ENCODE measurements at places on chromosomes 16 and 17.

DNA sequence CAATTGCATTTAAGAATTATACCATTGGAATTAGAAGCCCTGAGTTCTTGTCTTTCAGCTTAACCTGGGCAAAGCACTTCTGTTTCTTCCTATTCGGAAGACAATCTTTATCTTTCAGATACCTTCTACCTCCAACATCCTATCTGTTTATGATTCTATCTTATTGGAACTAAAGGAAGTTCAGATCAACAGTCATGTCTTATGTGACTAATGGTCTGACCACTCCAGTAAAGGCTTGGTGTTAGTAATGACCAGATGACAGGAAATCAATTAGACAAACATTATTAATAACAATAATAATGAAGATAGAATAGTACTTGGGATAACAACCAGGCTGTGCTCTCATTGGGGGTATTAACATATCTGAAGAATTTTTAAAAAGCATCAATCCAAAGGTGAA lies 11.3 kb downstream of the HS3ST3A1 start:
- DNase-seq, result no peak

DNA sequence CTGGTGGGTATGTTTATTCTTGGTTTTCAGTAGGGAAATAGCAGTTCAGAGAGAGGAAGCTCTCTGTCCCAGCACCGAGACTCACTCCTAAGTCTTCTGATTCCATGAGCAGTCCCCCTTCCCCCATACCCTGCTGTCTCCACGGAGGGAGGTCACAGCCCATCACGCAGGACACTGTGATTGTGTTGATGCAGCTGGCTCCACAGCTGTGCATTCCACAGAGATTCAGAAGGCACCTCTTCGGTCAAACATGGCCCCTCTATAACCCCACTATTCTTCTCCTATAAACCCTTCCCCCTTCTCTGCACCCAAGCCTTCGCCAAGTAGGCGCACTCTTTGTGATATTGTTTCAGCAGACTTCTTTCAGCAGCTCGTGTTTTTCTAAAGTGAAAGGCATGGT lies 104.3 kb upstream of the HLF start:
- no peak for DNase-seq

- no peak for DNase-seq
These were observed 29.3 kb downstream of the SLC13A5 start for GRCh38 chr17:6683730-6684459.

DNA sequence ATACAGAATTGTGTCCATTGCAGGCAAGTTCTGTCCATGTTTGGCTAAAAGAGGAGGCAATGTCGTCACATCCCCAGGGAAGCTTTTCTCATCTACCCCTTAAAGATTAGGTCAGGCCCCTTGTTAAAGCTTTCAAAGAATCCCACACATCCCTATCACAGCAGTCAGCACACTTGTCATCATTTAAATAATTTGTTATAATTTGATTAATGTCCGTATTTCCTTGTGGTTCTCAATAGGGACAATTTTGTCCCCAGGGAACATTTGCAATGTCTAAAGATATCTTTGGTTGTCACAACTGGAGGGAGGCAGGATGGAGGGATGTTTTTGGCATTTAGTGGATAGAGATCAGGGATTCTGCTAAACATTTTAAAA lies 28.1 kb upstream of the NFAT5 start:
- DNase-seq, result no peak

GRCh38 chr17:72101526-72101925 lies 19.3 kb upstream of the SOX9 start:
- no peak for DNase-seq

- no peak for DNase-seq
These were observed 15.0 kb upstream of the SLC38A10 start for GRCh38 chr17:81309859-81310839.

DNA sequence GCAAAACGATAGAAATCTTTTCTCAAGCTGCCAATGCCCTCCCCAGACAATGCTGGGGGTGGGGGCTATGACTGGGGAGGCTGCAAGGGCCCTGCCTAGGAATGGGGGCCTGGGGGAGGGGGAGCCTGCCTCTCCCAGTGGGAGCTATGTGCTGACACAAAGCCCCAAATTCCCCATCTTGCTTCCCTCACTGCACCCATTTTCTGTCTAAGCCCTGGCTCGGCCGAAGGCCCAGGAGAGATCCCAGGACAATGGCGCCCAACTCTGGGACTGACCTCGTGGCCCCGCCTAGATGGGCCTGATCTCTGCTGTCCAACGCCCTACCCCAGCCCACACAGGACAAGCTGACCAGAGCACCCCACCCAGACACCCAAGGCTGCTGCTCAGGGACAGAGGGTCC lies 11.1 kb upstream of the KCNJ12 start:
- no peak for DNase-seq

- DNase-seq, result no peak
These were observed 391.1 kb downstream of the SOX9 start for GRCh38 chr17:72511874-72512273.

GRCh38 chr17:11899537-11899942 lies 97.7 kb downstream of the ZNF18 start:
- DNase-seq, result no peak

DNA sequence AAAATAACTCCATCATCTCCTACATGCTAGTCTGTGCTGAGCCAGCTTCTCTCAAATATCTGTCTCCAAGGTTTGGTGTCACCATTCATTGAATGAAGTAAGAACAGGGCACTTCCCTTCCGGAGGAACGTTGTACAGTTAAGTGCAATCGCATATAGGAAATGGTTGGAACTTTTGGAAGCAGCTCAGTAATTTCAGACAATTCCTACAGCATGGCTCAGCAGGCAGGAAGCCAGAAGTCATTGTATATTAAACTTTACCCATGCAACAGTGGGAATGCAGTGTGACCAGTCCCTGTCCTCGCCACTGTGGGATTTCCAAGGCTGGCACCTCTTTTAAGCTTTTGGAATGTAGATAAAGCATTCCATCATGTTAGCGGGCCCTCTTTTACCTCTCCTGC lies 51.1 kb upstream of the MYH2 start:
- no peak for DNase-seq

GRCh38 chr17:60107526-60108257 lies 29.0 kb upstream of the HEATR6 start:
- no peak for DNase-seq

GRCh38 chr17:80142929-80143328 lies 4.0 kb downstream of the EIF4A3 start:
- no peak for DNase-seq

DNA sequence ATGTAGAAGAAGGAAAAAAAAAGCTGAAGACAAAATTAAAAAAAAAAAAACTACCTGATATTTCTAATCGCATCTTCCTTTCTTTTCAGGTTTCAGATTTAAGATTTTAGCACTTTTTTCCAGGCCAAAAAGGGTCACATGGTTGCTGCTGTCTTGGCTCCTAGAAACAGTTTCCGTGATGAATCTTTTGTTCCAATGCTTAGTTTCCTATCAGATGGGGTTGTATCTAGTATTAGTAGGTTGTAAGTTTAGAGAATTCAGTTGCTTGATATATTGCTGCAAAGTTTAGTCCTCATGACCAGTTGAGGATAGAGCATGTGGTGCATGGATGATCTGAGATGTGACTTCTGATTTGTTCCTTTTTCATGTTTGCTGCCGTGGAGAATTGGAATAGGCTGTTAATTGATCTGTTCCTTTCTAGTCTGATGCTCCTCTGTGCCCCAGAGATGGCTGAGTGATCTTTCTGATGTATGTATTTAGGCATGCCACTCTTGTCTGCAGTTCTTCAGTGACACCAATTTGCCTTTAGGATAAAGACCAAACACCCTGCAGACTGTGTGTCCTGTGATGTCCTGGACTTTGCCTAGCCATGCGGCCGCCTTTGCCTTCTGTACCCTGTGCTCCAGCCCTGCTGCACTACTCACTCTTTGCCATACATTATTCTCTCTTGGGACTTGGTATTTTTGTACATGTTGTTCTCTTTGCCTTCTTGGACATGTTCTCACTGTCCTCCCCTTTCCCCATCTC lies 94.0 kb downstream of the MRTFB start:
- DNase-seq, result no peak

- no peak for DNase-seq
These were observed 4.8 kb downstream of the MAP2K3 start for GRCh38 chr17:21289175-21289901.

GRCh38 chr17:31724619-31725018 lies 134.4 kb downstream of the COPRS start:
- no peak for DNase-seq

GRCh38 chr17:16950488-16950887 lies 21.4 kb downstream of the TNFRSF13B start:
- DNase-seq, result no peak

DNA sequence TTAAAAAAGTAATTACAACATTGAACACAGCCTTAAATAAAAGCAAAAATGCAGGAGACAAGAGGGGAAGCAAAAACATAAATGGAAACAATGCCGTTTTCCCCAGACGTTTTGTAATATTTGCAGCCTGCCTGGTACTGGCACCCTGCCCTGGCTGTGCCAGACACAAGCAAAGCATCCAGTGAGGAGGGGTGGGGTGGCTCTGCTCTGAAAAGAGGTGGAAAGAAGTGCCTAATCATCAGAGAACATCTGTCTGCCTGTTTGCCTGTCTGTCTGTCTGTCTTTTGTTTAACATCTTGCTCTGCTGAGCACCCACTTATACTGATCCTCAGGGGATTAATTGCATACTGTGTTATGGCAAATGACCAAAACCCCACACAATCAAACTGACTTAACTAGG lies 62.7 kb downstream of the C16orf82 start:
- no peak for DNase-seq

DNA sequence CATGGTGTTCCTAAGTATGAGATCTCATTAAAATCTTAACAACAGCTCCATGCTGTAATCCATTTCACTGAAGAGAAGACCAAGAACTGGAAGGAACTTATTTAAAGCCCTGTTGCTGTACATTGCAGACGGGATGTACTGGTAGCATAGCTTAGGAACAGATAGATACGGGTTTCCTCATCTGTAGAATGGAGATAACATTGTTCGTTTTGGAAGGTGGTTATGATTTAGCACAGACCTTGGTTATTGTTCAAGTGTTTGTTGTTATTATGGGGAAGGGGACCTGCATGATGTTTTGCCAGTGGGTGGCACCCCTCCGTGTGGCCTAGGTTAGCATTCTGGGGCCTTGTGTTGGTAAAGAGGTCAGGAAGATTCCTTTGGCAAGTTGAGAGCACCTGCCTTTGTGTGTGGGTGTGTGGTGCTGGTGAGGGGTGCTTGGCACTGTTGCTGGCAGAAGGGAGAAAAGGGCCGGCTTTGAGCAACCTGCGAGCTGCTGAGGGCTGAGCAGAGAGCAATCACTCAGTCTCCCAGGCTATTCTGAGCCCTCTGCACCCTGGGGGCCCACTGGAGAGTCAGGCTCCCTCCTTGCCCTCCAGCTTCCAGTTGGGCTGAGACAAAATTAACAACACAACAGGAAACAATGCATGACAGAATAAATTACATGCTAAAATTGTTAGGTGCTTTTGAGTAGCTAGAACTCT lies 2.3 kb downstream of the TAOK2 start:
- DNase-seq, result no peak

DNA sequence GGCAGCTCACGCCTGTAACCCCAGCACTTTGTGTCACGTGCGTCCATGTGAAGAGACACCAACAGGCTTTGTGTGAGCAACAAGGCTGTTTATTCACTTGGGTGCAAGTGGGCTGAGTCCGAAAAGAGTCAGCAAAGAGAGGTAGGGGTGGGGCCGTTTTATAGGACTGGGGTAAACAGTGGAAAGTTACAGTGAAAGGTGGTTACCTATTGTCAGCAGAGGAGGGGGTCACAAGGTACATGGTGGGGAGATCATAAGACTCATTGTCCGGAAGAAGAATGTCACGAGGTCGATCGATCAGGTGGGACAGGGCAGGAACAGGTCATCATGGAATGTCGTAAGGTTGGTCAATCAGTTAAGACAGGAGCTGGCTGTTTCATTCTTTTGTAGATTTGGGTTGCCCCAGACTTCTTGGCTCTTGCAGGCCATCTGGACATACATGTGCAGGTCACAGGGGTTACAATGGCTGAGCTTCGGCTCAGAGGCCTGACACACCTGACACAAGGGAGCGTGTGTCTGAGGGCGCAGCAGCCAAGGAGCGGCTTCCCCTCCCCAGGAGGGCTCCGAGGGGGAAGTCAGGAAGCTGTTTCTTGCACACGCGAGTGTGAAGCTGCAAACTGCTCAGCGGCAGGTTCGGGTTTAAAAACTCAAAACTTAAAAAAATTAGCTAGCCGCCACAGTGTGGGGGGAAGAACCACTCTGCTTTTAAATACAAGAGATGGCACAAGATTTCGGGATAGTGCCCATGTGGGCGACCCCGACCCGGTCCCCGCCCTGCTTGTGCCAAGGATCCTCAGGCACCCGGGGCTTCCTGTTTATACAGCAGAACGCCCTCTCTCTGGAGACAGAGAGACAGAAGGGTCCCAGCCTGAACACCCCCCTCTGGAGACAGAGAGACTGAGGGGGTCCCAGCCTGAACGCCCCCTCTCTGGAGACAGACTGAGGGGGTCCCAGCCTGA lies 12.4 kb upstream of the TEX19 start:
- DNase-seq, result no peak

GRCh38 chr17:56222255-56222654 lies 69.0 kb downstream of the ANKFN1 start:
- DNase-seq, result no peak

DNA sequence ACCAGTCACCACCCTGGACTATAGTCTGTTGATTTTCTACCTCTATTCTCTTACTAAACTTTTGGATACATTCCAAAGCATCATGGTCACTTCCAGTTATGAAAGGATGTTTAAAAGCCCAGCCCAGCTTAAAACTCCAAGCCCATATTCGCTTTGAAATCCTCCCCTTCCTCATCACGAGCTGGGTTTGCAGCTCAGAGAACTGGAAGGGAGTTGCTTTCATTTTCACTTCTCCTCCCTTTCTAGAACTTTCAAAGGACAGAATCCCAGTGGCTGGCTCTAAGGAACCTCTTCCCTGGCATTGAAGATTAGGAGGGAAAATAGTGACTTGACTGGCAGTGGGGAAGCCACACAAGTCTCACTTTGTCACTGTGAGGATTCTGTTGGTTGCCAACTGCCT lies 100.1 kb upstream of the DYNLRB2 start:
- no peak for DNase-seq

- no peak for DNase-seq
These were observed 10.0 kb downstream of the USP32 start for GRCh38 chr17:60381958-60382357.

GRCh38 chr17:62093188-62094155 lies 28.4 kb upstream of the MED13 start:
- DNase-seq, result peak; percentile 61

Data from AG04449 (cell line).